Activated CD8-positive, alpha-beta T cell treated with anti-CD3 and anti-CD28 coated beads for 36 hours (primary cell): ENCODE measurements at places on chromosomes 7 and 10. TPM values are rescaled to one million over a fixed set of nuclear protein-coding genes. Genes with fewer than 3 reads are reported as not detected.

MYH16 gene
- not detected for total RNA-seq

TRIM50 gene
- total RNA-seq, result not detected

GPC2 gene
- 4.3 TPM for total RNA-seq

NOS3 gene
- total RNA-seq, result 6.2 TPM

HKDC1 gene
- 0.40 TPM for total RNA-seq

INTS15 gene
- total RNA-seq, result 26.8 TPM

CRTAC1 gene
- total RNA-seq, result not detected

DMTF1 gene
- 63.0 TPM for total RNA-seq

PGAM2 gene
- total RNA-seq, result 0.49 TPM

UPP1 gene
- total RNA-seq, result 89.6 TPM

ANKIB1 gene
- total RNA-seq, result 34.1 TPM

TMEM178B gene
- 1.1 TPM for total RNA-seq

TMEM243 gene
- total RNA-seq, result 67.0 TPM

GARIN1A gene
- total RNA-seq, result not detected

TUBAL3 gene
- not detected for total RNA-seq

GRCh38 chr7:157538321-157538720, 201.5 kb downstream of the DNAJB6 start:
- DNase-seq, result no peak

- DNase-seq, result no peak
Measured at GRCh38 chr7:86643561-86644281, at the start of gene GRM3. GRM3 (plus strand) TSS chr7:86643909; CDS start chr7:86765146, 121,237 bp downstream.

DNA sequence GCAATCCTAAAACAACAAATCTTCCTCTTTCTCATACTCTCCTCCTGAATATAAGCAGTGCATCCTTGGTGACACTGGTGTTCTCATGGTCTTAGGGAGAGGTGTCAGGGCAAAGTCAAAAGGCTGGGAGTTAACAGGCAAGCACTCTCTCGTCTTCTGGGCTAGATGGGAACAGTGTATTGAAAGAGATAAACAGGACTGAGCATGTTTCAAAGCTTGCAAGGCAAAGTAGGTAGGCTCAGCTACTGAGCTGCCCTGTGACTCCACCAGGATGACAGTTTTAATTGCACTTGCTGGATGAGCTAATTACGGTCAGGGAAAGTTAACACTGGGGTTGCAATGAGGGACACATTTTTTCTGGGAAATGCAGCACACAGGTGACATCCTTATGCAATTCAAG, 554.9 kb upstream of the NRP1 start:
- DNase-seq, result no peak

GRCh38 chr10:21488246-21488956, 37.1 kb downstream of the SKIDA1 start:
- no peak for DNase-seq

- no peak for DNase-seq
Measured at GRCh38 chr10:90652519-90652918, 205.3 kb downstream of the HTR7 start.

DNA sequence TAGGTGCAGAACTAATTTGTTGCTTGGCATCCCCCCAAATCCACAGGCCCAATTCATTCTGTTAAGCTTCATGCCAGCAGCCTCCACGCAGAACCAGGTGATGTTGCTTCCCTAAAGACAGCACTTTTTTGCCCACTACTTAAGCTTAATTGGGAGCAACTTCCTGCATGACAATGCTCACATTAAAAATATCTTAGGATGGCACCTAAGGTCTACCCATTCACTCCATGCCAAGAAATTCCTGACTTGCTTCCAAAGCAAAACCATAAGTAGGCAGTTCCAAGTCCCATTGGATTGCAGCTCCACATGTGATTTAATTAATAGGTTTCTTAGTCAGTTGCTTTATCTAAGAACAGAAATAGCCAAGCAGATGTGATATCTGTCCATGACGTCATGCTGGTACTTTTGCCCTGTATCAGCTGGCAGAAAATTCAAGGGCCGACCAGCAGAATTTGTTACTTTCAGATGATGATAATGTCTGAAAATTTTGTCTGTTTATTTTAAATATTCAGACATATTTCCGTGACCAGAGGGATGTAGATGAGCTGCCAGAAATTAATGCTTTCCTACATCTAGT, 325.5 kb downstream of the LHFPL3 start:
- DNase-seq, result no peak

DNA sequence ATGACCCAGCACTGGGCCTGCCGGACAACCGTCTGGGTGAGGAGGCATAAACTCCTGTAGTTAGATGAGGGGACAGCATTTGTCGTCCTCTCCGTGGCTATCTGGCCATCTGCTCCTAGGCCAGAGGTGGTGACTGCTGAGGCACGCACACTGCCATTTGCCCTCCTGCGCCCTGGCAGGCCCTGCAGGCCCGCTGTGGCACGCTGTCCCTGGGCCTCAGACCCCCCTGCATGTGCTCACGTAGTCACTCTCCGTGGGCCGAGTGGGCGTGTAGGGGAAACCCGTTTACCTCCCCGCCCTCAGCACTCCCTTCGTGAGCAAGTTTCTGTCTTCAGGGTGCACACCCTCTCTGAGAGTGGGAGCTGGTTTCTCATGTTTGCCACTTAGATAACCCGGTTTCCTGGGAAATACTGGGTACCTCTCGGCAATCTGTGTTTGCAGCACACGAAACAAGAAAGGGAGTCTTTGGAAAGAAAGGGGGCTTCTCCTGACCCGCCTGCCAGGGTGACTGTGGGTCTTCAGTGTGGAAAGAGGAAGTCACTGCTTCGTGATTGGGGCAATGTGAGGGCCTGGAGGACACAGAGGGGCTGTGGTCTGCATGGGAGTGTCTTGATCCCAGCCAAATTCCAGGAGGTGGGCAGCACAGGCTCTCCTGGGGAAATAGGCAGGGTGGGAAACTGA, 10.8 kb downstream of the ADAMTS14 start:
- DNase-seq, result peak; percentile 62

GRCh38 chr10:10361301-10361885, 656.3 kb upstream of the CELF2 start:
- DNase-seq, result no peak

- no peak for DNase-seq
Measured at GRCh38 chr10:106577266-106577665, 587.2 kb downstream of the SORCS1 start.

GRCh38 chr7:149217570-149217969, 21.9 kb upstream of the ZNF212 start:
- no peak for DNase-seq

GRCh38 chr7:47028284-47028683, 553.6 kb downstream of the TNS3 start:
- no peak for DNase-seq

DNA sequence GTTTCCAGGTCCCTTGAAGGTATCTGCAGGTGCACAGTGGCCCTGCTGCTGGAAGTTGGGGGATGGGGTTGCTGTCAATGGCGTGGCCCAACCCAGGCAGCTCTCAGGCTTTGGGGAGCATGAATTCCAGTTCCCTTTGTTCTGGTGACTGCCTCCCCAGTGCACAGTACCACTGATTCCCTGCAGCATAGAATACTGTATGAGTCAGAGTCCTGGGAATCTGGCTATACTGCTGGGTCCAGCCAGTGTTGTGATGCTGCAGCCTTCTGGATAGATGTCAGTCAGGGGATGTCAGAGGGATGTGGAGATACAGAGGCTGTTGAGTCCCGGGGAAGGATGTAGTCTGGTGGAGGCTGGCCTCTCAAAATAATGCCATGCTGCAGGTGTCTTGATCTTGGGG, 99.3 kb downstream of the LANCL2 start:
- no peak for DNase-seq

- DNase-seq, result peak; percentile 53
Measured at GRCh38 chr10:123995461-123996131, 97.8 kb downstream of the CHST15 start.

DNA sequence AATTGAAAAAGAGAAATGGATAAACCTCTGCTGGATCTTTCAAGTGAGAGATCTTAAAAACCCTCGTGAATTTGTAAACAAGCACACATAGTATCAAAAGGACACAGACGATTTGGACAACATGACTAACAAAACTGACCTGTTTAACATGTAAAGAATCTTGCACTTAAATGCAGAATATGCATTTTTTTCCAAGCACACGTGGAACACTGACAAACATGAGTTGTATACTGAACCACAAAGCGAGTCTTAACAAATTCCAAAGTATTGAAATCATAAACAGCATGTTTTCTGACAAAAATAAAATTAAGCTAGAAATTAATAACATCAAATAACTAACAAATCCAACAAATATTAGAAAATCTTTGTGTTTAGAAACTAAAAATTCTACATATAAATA, 65.0 kb upstream of the ZNF746 start:
- no peak for DNase-seq

DNA sequence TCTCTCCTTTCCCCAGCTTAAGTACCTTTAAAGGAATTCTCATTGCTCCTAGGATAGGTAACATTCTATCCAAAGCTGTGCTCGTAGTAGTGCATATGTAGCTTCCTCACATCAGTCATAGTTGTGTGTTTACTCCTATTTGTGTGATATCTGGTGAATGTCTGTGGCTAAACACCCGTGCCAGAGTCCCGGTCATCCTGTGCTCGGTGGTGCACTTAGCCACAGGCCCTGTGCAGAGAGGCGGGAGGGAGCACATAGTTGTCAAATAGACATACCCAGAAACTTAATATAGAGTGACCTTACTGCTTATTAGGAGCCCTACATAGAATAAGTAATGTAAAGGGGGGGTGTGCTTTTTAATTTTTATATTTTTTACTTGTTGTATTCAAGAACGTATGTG, 76.6 kb downstream of the RBM33 start:
- no peak for DNase-seq

DNA sequence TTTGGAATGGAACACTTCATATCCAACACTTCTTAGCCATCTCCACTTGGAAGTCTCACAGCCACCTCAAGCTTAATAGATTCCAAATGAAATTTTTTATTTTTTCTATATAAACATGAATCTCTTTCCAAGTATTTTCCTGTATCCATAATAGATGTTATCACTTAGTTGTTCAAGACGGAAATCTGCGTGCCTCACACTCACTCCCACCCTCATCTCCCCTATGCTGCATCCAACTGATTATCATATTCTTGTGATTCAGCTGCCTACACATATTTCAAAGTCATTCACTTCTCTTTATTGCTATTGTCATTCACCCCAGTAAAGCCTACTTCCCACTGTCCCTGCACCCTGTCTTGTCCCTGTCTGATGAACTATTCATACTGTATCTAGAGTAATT, 70.2 kb upstream of the MKX start:
- DNase-seq, result no peak

DNA sequence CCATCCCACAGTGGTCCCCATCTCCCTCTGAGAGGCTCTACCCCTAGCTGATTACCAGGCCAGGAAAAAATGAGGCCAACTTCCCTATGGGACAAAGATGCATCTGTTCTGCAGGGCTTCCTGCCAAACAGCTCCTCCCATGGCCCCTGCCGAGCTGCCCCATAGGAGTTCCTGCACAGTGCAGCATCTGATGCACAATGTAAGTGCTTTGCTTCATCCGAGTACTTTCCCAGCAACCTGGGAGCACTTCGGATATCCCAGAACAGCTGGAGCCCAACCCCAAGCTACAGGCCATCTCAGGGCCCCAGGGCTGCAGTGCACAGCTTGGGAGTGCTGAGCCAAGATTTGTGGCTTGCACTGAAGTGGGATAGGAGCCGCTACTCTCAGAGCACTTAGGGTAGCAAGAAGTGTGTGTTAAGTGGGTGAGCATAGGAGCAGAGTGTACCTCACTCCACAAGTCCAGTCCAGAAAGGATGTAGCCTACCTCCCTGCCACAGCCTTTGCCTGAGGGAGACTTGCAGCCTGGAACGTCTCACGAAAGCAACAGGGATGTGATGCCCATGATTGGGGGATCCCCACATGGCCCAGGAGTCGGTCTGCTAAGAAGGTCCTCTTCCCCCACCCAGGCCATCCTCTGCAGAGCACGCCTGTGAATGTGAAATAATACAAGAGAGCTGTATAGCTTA, 209.6 kb upstream of the VWC2 start:
- no peak for DNase-seq

- DNase-seq, result no peak
Measured at GRCh38 chr7:140678816-140679130, 6.0 kb downstream of the ADCK2 start.

GRCh38 chr7:37068038-37068437, 343.7 kb upstream of the AOAH start:
- DNase-seq, result no peak

- peak; percentile 46 for DNase-seq
Measured at GRCh38 chr7:30143748-30144251, 9.0 kb downstream of the MTURN start.

DNA sequence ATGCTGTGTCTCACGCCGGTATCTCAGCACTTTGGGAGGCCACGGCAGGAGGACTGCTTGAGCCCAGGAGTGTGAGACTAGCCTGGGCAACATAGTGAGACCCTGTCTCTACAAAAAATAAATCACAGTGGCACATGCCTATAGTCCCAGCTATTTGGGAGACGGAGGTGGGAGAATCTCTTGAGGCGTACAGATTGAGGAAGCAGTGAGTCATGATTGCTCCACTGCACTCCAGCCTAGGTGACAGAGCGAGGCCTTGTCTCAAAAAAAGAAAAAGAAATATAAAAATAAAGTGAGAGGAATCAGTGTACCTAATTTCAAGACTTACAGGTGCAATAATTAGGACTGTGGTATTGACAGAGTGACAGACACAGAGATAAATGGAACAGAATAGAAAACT, 23.9 kb downstream of the SLC25A40 start:
- DNase-seq, result no peak

DNA sequence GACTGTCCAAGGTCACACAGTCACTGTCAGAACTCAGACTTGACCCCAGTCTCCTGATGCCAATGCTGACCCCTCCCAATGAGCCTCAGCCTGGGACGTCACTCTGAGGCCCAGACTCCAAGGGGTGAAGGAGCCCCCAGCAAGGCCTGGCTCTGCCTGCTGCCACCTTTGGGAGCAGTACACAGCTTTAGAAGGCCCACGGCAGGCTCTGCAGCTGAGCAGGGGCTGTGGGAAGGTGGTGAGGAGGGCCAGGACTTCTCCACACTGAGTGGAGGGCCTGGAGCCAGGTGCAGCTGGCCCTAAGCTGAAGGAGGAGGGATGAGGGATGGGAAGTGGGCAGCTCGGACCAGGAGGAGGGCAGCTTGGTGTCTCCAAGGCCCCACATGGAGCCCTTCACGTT, 23.9 kb upstream of the ZMIZ1 start:
- no peak for DNase-seq
